ENCODE measurements at places on chromosomes 5 and 9.

DNA sequence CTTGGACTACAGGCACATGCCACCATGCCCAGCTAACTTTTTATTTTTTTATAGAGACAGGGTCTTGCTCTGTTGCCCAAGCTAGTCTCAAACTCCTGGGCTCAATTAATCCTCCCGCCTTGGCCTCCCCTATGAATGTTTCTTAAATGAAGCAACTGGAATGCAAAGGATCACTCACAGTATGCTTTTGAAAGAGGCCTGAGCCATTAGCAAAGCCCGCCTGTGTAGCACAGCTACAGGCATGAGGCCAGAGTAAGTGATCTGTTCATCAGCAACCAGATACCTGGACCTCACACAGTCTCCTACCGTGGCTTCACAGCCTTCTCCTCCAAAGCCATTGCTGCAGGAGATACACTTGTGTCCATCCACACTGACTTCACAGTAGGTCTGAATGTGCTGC lies 16.9 kb upstream of the RNF183 start:
- no peak for DNase-seq

GRCh38 chr9:121863955-121864354 lies 212.5 kb downstream of the DAB2IP start:
- DNase-seq: no peak

- DNase-seq: no peak
Observed at GRCh38 chr5:17120209-17120608, 97.2 kb upstream of the BASP1 start.

DNA sequence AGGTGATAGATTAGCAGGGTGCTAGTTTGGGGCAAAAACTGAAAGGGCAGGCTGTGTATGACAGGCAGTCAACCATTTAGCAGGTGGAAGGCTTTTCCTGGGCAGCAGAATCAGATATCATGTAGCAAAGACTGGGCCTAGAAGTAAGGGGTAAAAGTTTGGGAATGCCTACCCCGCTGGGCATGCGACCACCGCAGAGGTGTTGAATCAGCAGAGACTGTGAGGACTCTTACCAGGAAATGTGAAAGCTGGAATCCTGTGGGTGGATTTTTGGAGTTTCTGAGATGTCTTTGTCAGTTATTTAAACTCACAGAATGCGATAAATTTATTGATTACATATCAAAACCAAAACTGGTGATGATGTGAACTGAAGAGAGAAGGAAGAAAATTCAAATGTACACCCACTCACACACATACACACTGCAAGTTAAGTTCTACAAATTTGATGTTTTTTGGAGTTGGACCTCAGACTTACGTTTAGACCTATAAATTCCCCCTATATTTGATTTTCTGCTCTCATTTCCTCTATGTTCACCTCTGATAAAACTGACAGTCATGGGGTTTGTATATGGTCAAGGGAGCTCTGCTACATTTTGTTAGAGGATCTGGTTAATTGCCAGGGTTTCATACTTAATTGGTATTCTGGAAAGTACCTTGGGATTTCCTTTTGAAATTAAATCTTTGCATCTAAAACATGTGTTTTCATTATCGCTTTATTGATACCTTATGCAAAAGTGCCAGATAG lies 333.6 kb downstream of the CSNK1G3 start:
- DNase-seq: no peak

GRCh38 chr9:127318651-127319167 lies 54.1 kb downstream of the GARNL3 start:
- no peak for DNase-seq

- DNase-seq: no peak
Observed at GRCh38 chr9:137084526-137084925, 2.3 kb upstream of the MAN1B1 start.

- no peak for DNase-seq
Observed at GRCh38 chr9:110821064-110821463, 152.5 kb downstream of the MUSK start.

- DNase-seq: no peak
Observed at GRCh38 chr5:172624996-172625964, 15.8 kb upstream of the NEURL1B start.

DNA sequence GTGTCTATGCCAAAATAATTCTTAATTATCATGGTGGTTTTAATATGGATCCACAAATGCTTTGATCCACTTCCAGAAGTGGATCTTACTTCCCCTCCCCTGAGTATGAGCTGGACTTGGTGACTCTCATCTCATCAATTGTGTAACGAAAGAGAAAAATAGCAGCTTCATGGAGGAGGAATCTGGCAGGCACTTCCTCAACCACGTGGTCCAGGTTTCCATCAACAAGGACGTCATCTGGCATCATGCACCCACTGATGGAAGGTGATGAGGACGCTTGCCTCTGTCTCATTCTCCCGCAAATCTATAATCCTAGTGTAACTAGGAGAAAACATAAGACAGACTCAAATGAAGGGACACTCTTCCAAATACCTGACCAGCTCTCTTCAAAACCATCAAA lies 54.6 kb upstream of the S1PR3 start:
- DNase-seq: no peak

DNA sequence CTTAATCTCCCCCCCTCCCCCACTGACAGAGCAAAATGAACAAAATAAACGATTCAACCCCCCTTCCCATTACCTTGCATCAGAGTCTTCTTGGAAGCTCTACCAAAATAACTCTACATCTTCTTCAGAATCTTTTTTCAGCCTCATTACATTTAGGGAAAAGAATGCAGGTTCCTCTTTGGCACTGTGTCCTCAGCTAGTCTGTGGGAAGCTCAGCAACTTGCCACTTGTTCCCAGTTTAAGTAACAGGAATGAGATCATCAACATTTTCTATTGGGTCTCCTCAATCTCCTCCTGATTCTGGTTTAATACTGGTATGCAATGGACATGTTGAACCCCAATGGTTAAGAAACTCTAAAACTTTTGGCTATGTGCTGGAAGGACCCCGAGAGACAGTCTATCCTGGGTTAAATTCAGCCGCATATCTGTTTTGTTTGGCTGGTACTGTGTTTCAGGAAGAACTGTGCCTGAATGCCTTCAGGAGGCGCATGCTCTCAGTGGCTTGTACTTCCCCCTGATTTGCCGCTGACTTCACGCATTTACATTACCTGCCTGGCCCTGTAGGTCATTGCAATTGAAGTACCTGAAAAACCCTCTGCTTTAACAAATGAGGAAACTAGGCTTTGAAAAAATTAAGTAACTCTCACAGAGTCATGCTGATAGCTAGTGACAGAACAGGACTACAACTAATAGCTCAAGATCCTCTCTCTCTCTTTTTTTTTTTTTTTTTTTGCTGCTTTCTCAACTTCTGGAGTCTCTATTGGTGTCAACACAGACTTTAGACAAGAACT lies 78.1 kb upstream of the HMHB1 start:
- no peak for DNase-seq

DNA sequence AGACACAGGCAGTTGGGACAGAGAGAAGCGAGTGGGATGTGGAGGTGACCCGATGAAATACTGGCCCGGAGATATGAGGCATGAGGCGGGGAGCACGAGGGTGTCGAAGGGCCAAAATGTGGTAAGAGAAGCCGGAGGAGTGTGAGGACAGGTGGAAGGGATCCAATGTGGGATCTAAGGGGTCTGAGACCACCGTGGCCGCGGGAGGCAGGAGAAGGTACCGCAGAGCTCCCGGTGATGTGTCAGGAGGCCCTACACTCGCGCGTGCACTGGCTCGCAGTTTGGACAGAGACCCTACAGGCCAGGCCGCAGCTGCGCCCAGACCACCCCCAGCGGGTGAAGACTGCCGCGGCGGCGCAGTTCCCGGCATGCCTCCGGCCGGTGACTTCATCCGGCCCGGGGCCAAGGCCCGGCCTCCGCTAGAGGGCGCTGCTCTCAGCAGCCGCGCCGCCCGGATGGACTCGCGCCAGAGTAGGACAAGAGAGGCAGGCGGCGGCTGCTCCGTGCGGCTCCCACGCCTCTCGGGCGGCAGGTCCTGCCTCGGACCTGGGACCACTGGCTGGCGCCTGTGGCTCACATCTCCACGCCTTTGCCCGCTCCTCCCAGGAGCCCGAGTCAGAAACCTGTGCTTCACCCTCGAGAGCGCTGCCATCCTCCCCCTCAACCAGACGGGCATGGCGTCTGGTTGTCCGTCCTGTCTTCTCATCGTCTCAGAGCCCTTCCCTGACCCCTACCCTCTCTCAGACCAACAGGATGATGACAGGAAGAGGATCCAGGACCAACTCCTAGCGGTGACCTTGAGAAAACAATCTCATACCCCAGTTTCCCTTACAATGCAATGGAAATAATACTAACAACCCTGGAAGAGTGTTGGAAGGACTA lies 35.4 kb upstream of the STING1 start:
- peak; percentile 71 for DNase-seq

DNA sequence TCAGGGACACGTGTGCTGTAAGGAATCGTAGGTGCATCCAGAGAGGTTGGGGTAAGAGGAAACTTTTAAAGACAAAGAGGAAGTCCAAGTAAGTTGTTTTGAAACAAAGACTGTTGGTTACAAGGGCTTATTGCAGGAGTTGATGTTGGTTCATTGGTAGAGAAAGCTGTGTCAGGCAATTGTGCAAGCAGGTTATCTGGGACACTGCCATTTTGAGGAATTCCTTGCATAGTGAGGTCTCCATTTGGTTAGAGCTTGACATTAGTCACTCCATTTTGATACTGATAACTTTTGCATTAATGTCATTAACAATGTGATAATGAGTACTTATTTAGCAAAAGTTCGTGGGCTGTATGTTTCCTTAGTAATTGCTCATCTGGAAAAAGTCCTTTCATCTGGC lies 24.9 kb downstream of the CNOT6 start:
- no peak for DNase-seq

DNA sequence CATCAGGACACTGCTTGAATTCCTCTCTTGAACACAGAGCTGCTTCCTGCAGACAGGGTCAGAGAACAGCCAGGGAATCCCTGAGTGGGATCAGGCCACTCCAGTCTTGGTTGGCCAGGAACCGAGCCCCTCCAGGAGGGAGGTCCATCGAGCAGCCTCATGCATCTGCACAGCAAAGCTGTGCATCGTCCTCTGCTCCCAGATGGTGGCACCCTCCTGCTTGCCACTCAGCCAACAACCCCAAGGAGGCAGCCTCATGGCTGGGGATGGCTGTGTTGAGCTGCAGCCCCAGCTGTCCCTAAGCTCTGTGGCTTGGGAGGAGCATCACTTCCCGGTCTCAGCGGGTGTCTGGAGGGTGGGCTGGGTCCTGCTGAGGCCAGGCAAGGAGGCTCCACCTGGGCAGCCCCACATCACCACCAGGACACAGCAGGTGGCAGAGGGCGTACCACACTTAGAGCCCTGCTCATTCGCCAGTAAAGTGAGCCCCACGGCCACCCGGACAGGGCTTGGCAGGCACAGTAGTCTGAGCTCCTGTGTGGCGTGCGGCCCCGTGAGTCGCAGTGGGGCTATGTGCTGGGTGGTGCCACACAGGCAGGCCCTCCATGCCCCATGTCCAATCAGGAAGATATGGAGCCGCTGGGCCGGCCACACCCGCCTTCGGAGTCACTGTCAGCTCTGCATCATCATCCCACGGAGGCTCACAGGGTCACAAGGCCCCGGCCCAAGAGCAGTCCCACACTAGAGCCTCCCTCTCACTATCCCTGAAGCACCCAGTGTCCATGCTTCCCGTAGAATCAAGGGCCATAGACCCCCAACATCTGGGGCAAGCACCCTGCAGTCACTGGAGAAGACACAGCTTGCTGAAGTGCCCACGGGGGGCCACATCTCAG lies 11.9 kb downstream of the LPCAT1 start:
- no peak for DNase-seq

DNA sequence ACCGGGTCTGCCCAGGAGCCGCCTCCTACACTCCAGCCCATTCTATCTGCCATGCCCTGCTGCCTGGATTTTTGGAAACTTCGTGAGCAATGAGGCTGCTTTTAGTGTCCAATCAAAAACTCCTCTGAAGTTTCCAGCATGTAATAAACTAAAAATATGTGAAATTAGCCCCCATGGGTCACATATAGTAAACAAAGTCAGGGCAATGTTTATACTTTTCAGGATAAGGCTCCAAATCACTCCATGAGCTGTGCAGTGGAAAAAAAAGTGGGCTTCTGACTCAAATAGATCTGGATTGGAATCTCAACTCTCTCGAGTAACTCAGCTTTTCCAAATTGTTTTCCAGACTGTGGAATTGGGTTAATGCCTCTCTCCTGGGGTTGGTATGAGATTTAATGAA lies 68.2 kb downstream of the PIK3R1 start:
- no peak for DNase-seq

GRCh38 chr5:141478321-141478945 lies 2.7 kb downstream of the PCDHGC3 start:
- DNase-seq: no peak

DNA sequence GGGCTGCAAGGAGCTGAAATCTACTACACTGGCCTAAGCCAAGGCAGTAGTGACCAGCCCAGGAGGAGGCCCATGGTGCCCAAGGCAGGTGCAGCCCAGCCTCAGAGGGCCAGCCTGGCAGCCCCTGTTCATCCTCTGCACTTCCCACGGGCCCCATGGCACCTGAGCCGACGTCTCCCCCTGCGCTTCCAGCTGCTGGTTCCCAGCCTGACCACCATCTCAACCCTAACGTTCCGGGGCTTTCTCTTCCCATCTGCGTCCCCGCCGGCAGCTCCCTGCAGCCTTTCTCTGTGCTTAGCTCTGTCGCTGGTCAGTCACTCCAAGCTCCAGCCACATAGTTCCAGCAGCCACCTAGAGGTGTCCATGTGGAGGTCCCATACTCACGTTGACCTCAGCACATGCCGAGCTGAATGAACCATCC lies 105.5 kb upstream of the LMX1B start:
- DNase-seq: no peak

- no peak for DNase-seq
Observed at GRCh38 chr9:115212832-115213231, 94.9 kb upstream of the TNC start.

DNA sequence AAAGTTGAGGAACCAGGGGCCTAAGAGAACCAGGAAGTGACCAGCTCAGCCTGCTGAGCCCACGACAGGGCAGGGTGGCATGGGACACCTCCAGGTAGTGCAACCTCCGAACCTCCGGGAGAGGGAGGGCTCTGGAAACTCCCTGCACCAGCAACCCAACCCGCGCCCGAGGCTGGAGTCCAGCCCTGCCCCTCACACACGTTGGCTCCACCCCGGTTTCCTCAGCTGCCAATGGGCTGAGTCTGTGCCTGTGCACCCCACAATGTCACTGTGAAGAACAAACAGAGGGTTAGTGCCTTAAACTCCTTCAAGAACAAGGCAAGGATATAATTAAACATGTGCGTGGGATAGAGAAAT lies 17.0 kb upstream of the UNC5A start:
- no peak for DNase-seq

DNA sequence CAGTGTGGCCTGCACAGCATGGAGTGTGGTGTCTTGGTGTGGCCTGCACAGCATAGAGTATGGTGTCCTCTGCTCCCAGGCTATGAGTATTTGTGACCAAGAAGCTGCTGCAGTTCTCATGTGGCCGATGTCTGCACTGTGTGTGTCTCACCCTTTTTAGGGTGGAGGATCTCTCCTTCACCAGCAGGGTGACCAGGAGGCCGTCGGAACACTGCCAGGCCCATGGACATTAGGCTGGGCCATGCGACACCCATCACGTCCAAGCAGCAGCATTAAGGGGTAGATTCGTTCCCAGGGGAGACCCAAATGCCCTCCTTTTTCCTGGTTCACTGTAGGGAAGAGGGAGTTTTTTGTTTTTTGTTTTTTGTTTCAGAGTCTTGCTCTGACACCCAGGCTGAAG lies 115.3 kb upstream of the SPIN1 start:
- DNase-seq: no peak

- DNase-seq: no peak
Observed at GRCh38 chr5:6371079-6371810, 7.1 kb downstream of the MED10 start.

GRCh38 chr5:4866131-4866659 lies 273.9 kb upstream of the ADAMTS16 start:
- DNase-seq: no peak

- DNase-seq: no peak
Observed at GRCh38 chr5:146425023-146425422, 22.1 kb upstream of the TCERG1 start.

- DNase-seq: no peak
Observed at GRCh38 chr9:108136656-108137055, 647.1 kb upstream of the KLF4 start.

Measured in stimulated activated CD4-positive, alpha-beta T cell treated with anti-CD3 and anti-CD28 coated beads, TNF-alpha, amount 100 ng/mL, for 1 hour (primary cell).